ENCODE measurements at places on chromosomes 1 and 21.
A peak's percentile ranks its signal among the peaks of the same experiment; 100 is the strongest.

GRCh38 chr21:29540289-29540688 is 241.6 kb downstream of the BACH1 start:
- peak; percentile 11 for DNase-seq

GRCh38 chr1:14476170-14476955 is 122.1 kb upstream of the KAZN start:
- peak; percentile 79 for DNase-seq

- DNase-seq = peak; percentile 60
These were observed 57.8 kb downstream of the SIK1 start for GRCh38 chr21:43369124-43369523.

DNA sequence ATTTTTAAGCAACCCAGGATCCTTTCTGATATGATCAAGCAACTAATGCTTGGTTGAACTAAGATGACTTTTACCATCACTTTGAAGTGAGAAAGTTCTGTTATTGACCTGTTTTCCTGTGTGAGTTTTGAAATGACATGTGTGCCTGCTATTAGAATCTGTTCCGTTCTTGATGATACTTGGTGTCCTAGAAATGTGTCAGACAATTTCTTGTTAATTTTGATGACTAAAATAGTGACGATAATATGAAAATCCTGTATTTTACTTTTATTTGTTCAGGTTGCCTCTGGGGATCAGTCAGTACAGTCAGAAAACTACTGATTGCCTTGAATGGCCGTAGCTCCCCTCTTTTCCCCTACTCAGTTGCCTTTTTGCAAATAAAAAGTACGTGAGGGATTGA is 228.0 kb downstream of the RYR2 start:
- DNase-seq = no peak

DNA sequence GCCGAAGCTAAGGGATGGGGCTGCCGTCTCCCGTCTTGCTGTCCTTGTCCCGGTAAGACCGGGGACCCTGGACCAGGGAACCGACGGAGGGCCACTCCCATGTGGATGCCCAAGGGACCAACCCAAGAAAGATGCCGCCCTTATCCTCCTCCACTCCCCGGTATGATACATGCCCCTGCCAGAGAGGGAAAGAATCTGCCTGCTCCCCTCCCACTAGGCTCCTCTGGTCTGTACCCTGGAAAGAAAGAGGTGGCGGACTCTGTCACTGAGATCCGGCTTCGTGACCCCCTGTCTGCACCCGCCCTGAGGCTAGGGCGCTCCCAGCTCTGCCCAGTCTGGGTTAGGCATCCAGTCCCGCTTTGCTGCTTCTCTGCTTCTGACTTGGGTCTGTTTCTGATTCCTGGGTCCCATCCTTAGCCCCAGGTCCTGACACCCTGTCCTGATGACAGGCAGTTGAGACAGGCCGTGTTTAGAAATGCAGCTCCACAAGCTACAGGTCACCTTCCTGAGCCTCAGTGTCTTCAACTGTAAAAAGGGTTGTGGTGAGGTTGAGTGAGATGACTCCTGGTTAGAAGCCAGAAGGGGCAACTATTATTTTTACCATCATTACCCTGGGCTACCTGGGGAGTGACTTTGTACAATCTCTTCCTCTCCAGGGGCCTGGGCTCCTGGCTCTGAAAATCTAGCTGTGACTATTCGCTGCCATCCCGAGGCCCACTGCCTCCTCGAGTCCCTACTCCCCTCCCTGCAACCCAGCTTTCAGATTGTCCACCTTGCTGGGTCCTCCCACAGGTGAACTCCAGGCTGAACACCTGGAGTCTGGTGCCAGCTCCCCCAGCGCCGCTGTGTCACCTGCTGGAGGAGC is 3.7 kb downstream of the MATN1 start:
- DNase-seq = peak; percentile 69

DNA sequence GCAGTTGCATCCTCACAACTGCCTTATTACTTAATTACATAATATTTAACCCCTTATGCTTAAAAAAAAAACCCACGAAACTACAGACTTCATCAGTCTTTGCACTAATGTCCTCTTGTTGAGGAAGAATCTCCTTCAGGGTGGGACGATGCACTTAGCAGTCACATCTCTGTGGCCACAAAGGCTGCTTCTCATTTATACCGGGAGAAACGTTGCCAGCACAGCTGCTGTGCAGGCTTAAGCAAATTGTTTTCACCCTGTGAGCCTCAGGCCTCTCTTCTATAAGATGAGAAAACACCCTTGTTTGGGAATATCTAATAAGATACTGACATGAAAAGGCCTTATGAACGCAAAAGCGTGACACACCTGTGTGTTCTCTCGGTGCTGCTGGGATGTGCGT is 2.9 kb upstream of the OBSCN start:
- DNase-seq = no peak

DNA sequence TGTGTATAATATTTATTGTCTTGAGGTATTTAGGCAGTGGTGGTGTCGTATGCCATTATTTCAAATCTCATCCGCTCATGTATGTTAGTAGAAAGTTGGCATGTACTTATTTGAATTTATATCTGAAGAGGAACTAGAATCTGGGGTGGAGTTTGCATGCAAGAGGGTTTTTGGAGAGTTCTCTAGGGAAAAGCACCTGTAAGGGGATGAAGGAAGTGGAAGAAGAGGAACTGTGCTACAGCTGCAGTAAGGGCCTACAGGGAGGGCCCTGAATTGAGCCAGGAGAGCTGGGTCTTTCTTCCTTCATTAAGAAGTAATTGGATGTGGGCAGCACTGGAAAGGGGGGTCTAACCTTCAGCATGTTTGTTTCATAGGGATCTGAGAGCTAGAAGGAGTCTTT is 197.2 kb downstream of the HMCN1 start:
- DNase-seq = no peak

DNA sequence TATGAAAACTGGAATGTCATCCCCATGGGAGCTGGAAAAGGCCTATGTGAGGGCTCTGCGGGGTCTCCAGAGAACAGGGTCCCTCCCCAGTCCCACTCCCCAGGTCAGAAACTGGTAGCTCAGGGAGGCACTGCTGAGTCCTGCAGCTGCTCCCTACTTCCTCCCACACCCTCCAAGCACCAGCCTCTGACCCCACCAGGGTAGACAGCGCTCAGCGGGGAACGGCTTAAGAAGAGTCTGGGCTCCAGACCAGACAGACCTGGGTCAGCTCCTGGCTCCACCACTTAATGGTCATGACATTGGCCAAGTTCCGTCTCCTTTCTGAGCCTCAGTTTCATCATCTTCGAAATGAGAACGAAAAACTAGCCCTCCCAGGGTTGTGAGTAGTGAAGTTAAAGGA is 7.2 kb downstream of the LRP8 start:
- DNase-seq = no peak

DNA sequence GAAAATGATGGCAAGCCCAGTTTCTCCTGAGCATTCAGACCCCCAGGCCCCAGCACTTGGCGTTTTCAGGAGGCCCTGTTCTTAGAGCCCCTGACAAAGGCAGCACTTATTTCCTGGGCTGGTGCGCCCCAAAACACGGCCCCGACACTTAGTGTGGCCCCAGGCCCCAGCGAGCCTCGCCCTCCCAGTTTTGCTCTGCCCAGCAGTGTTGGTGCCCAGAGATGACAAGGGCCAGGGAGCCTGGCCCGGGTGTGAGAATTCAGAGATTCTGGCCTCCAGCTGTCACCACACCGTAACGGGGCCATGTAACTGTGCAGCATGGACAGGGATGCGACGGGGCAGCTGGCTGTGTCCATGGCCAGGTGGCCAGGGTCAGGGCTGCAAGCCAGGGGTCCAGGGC is 18.0 kb upstream of the ARHGEF16 start:
- DNase-seq = no peak

GRCh38 chr1:163195728-163196448 is 6.8 kb downstream of the RGS5 start:
- DNase-seq = peak; percentile 7

GRCh38 chr1:192489748-192490147 is 85.8 kb upstream of the RGS1 start:
- peak; percentile 94 for DNase-seq

- peak; percentile 50 for DNase-seq
These were observed 1.1 kb downstream of the GFI1 start for GRCh38 chr1:92485381-92486250.

DNA sequence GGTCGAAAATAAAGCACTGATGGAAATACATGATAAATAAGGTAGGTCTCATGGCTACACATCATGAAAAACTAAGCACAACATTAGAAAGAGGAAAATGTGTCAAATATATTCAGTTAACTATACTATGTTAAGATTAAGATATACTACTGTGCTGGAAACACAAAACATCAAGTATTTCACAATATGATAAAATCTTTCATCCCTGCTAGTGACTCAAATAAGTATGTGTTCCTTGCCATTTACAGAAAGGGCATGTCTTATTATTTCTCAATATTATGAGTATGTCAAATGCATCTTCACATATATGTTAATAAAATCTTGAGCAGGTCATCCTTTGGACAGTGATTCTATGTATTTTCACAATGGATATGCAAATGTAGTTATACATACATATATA is 1260.1 kb upstream of the ADGRL2 start:
- DNase-seq = no peak

DNA sequence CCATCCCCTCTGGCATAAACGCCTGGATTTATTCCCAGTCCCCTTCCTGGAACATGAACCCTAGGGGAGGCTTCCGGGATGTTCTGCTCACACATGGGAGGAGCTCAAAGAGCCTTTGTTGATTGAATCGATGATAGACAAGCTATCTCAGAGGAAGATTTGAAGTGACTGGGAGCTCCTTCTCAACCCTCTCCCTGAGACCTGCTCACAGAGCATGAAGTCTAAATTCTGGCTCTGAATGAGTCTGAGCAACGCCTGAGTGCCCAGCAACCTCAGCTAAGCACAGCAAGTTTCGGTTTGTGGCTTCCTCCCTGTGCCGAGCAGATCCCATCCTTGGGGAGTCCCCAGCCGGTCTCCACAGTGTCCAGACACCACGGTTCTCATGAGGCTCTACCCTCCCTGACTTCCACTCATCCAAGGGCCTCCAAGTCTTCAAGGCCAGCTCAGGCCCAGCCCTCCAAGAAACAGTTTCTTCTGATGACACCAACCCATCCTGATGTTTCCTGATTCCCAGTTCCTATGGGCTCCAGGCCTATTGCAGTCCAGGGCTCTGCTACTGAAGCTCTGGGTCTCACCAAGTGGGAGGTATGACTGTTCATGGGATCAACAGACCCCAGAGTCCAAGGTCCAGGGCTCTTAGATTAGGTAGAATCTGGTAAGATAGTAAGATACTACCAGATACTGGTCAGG is 190.8 kb downstream of the DYRK1A start:
- no peak for DNase-seq

- no peak for DNase-seq
These were observed 33.7 kb downstream of the KCNK1 start for GRCh38 chr1:233647636-233648035.

DNA sequence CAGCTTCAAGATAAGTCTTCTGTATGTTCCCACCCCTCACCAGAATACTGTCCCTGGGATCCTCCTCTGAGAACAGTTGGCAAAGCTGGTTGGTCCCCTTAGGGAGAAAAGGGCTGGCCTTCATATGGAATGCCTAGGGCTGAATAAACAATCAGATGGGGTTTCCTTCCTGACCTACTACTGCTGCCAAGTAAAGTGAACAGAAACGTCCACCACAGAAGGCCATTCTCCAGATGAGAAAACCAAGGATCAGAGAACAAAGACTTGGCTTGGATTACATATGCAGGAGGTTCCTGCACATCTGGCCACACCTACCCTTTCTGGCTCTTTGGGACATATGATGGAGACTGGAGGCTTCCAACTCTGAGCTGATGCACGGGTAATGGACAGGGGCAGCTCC is 194.5 kb downstream of the HIVEP3 start:
- DNase-seq = no peak

DNA sequence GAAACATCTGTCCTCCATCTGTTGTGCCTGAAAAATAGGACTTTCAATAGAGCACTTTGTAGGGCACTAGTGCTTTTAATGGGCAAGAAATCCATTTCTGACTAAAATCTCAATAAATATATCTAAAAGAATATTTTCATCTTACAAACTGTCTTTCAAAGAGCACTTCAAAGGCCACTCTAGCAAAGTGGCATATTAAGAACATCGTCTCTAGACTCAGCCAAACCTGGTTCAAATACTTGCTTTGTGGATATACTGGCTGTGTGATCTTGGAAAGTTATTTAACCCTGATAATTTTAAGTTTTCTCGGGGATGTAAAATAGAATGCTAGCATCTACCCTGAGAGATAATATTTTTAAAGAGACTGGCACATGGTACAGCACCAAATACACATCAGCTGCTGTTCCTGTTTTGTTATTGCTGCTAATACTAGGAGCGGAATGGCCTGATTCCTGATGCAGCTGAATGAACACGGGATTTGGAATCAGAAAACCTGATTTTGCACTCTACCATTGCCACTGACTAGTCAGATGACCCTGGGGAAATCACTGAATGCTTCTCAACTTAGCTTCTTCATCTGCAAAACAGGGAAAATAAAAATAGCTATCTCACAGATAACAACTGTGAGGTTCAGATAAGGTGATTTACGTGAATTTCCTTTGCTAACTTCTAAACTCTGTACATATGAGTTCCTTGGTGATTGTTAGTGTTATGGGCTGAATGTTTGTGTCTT is 25.2 kb upstream of the LRRC8C start:
- DNase-seq = no peak

DNA sequence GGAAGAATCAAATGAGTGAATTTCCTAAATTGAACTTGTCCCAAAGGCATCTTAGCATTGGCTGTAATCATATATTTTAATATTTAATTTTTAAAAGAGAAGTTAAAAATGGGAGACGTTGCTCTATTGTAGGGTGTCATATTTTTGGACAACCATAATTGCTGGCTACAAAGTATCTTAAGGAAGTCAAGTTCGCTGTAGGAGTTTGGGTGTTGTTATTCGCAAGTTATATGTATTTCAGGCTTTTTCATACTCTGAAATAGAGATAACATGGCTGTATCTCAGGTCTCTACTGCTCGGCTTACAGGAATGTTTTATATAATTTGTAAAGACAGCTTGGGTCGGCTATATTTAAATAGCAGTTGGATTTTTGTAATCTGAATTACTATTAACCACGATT is 852 bp downstream of the TMEM50A start:
- DNase-seq = no peak

DNA sequence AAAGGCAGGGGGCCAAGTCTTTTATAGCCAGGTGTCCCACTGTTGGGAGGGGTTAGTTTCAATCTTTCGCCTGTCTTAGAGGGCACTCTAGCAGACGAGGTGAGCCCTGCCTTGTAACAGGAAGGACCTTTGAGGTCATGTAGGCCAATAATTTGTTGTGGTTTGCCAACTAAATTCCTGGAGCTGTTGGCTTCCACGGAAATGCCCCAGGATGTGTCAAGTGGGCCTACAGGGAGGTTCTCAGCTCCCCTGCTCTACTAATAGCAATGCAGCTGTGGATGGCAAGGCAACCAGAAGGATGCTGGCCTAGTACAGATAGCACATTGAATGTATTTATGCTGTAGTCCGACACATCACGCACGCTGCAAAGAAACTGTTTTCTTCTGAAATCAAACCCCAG is 22.3 kb upstream of the CASQ2 start:
- peak; percentile 4 for DNase-seq

DNA sequence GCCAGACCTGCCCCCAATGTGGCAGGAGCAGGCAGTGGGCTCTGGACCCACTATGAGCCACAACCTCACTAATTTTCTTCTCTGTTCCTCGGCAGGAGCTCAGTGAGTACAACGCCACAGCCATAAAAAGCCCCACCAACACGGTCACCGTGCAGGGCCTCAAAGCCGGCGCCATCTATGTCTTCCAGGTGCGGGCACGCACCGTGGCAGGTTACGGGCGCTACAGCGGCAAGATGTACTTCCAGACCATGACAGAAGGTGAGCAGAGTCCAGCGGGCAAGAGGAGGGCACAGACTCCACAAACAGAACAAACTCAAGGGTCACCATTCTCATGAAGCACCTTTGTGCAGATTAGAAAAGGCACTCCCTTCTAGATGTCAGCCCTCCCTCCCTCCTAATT is 79.9 kb downstream of the LACTBL1 start:
- DNase-seq = no peak
